NCI-H1436 (cell line): ENCODE measurements at places on chromosomes 5 and 9.

GRCh38 chr9:92971776-92972175 is 24.5 kb downstream of the FGD3 start:
- DNase-seq: no peak

GRCh38 chr9:130372057-130372456 is 72.7 kb upstream of the ASS1 start:
- DNase-seq: no peak

- DNase-seq: peak; percentile 78
Measured at GRCh38 chr5:55232985-55233928, at the start of gene CCNO. CCNO (minus strand) TSS chr5:55233608; CDS start chr5:55233523, 85 bp downstream.

- peak; percentile 5 for DNase-seq
Measured at GRCh38 chr5:172707285-172708182, 63.5 kb downstream of the DUSP1 start.

DNA sequence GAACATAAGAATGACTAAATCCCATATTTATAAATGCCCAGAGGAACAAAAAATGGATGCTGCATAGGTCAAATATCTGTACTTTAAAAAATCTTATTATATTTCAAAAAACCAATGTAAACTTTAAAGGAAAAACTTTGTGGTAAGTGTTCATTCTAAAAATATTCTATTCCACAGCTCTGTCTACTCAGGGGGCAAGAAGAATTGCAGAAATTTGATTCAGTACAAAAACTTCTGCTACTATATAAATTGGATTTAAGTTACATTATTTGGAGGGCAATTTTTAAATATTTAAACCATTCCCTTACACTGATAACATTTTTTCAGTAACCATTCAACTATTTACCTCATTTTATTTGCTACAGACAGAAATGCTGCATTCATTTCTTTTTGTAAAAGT is 32.1 kb downstream of the NFIB start:
- DNase-seq: no peak

GRCh38 chr5:170619869-170620268 is 116.0 kb downstream of the KCNIP1 start:
- no peak for DNase-seq

GRCh38 chr5:3694819-3695218 is 99.2 kb downstream of the IRX1 start:
- DNase-seq: no peak

DNA sequence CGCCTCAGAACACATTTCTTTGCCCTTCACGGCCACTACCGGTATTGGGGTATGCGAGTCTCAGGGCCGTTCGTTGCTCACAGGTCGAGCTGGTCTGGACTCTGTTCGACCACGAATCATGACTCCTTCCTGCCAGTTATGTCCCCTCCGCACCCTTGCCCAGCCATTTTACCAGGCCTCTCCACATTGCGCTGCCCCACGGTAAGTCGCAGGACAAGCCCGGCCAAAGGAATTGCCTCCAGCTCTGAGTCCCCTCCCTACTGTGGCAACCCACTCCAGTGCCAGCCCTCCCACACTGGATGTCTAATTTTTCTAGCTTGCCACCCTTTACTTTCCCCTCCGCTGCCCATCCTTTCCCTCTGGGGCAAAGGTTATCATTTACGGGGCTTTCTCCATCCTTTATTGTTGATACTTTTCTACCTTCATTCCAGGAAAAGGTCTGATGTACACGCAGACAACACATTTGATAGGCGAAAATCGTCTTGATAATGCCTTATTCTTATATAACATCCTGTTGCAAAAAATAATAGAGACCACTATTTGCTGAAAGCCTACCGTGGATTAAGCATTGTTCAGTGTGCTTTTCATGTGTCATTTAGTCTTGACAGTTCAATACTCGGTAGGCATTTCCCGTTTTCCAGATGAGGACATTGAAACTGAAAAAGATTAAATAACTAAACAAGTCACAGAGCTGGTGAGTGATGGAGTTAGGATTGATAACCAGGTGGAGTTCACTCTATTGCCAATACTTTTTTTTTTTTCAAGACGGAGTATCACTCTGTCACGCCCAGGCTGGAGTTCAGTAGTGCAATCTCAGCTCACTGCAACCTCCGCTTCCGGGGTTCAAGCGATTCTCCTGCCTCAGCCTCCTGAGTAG is 958 bp upstream of the HSPA5 start:
- DNase-seq: no peak

DNA sequence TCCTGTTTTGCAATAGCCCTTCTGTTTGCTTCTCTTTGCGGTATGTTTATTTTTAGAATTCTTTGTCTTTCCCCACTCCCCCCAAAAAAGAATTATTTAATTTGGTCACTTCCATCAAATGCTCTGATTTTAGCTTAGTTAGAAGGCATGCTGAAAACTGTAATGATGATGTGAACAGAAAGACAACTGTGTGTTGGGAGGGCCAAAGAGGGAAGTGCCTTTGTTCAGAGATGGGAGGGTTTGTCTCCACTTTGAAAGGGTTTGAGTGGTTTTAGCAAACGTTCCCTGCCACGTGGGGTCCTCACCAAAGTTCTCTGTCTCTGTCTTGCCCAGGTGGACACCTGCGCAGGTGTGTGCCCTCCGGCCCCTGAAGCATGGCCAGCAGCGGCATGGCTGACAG is 41.9 kb downstream of the SYK start:
- no peak for DNase-seq

- no peak for DNase-seq
Measured at GRCh38 chr5:148988328-148988727, 74.5 kb downstream of the SH3TC2 start.

GRCh38 chr5:141758310-141758998 is 76.4 kb upstream of the ARAP3 start:
- DNase-seq: peak; percentile 46

- DNase-seq: no peak
Measured at GRCh38 chr9:6781476-6781875, 23.7 kb downstream of the KDM4C start.

GRCh38 chr5:10747678-10748622 is 13.1 kb downstream of the DAP start:
- no peak for DNase-seq
